ENCODE measurements at places on chromosomes 2 and 18. TPM values are rescaled to one million over a fixed set of nuclear protein-coding genes. Genes with fewer than 3 reads are reported as not detected.

DNA sequence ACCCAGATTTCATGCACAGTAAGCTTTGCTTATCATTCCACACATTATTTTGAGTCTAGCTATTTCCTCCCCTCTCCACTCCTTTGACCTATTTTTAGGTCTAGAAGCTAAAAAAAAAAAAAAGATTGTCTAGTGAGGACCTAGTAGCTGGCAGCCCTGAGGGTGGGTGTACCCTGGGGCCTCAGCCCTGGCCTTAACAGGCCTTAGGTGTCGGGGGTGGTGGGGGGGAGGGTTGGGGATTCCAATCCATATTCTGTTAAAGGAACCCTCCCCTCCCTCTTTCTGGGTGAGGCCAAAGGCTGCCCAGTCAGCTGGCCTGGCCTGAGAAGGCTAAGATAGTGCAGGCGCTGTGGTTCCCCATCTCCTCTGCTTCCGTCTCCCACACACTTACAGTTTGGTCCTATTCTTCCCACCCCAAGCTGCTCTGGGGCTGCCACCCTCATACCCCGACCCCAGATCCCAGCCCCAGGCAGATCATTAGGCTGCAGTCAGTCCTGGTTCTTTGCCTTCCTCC, 65.5 kb upstream of the HK2 start:
- no peak for DNase-seq

GRCh38 chr2:209613649-209614305, 157.9 kb upstream of the UNC80 start:
- DNase-seq = no peak

DNA sequence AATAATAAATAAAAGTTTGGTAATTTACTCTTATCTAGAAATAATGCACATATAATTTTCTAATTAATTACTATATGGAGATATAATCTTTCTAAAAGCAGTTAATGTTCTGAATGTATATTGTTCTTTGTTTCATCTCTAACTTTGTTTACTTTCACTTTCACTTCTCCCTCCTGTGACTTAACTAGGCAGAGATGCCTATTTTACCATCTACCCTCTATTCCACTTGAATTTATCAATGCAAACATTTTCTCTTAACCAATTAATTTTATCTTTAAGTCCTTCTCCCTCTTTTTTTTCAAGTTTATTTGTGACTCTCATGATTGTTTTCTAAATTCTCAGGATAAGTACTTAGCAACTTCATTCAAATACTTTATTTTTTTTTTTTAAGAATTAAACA, 55.1 kb upstream of the IL1RL1 start:
- DNase-seq = no peak

DNA sequence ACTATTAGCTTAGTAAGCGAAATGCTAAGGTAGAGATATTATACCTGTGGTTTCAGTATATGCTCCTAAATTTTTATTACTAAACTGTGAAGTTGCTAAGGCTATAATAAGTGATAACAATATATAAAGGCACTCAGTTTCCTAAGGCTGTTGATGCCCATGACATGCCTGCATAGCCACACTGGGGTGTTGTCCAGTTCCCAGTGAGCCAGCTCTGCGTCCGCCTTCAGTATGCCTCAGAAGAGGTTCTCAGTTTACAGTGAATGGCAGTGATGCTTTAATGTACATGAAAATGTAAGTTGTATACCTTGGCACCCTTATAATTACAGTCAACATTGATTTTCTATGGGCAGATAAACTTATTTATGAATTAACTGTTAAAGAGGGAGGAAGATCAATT, 7.2 kb downstream of the FHOD3 start:
- DNase-seq = no peak

DNA sequence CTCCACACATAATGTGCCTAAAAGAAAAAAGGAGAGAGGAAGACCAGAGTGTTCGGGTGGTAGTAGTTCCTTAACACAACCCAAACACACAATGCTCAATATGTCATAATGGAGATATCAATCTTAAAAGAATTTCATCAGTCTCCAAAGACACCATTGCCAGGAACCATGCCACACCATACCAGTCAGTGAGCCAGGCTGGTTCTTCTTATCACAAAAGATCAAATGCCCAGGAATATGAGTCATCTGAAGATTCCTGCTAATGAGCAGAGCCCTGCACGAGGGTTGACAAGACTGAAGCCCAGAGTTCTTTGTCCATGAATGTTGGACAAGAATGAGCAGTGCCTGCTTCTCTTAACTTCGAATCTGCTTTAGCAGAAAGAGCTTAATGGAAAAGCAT, 262.3 kb downstream of the ZNF516 start:
- no peak for DNase-seq

DNA sequence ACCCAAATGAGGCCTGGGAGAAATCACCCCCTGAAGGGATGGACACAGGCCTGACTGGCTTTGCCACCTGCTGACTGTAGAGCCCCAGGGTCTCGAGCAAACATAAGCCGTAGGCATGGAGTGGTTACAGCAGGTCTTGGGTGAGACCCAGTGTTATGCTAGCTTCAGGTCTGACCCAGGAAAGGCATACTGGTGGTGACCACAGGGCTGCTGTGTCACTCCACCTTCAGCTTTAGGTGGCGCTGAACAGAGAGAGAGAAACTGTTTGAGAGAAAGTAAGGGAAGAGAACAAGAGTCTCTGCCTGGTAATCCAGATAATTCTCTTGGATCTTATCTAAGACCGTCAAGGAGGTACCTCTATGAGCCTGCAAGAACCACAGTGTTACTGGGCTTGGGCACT, 1544.2 kb upstream of the TMEFF2 start:
- no peak for DNase-seq

- DNase-seq = no peak
Observed at GRCh38 chr2:105371810-105372209, 27.0 kb downstream of the FHL2 start.

- no peak for DNase-seq
Observed at GRCh38 chr2:150535176-150535575, 47.7 kb upstream of the RND3 start.

GRCh38 chr2:10659898-10660568, 29.7 kb downstream of the NOL10 start:
- peak; percentile 79 for DNase-seq

- no peak for DNase-seq
Observed at GRCh38 chr2:158464426-158465281, 7.9 kb downstream of the PKP4 start.

DNA sequence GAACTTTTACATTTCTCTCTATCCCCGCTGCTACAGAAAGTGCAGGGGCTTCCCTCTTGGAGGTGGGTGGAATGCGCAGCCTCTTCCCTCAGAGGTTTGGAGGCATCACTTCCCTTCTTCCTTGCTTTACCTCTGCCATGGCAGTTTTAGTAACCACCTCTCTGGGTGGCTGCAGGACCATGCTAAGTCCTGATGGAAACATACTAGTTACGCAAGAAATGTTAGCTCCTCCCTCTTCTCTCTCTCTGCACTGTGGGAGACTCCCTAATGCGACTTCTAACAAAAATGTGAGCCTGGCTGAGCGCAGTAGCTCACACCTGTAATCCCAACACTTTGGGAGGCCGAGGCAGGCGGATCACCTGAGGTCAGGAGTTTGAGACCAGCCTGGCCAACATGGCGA, 116.8 kb upstream of the RAB6C start:
- no peak for DNase-seq

GRCh38 chr18:62663731-62664336, 51.5 kb upstream of the PHLPP1 start:
- DNase-seq = peak; percentile 72

GRCh38 chr2:102186791-102187495, at the start of gene IL1RL2:
Gene IL1RL2 (plus strand): TSS chr2:102187023. CDS start chr2:102187868, 845 bp downstream.
- DNase-seq = peak; percentile 8

- DNase-seq = no peak
Observed at GRCh38 chr2:105813045-105813315, 68.3 kb downstream of the NCK2 start.

- no peak for DNase-seq
Observed at GRCh38 chr2:16321872-16322271, 343.8 kb downstream of the CYRIA start.

DNA sequence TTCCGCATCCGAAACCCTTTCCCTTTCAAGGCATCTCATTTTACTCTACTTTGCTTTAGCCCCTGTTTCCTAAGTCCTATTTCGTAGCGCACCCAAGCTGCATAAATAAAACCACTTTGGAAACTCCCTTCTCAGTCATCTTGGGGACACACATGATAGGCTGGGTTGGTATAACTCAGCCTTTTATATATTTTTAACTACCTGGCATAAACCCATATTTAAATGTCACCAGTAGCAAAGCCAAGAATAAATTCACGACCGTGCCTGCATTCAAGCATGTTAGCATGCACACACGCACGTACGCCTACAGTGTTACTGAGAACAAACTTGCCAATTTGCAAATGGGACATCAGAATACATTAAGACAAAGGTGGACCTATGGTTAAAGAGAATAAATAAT, 564.7 kb upstream of the PIK3C3 start:
- no peak for DNase-seq

DNA sequence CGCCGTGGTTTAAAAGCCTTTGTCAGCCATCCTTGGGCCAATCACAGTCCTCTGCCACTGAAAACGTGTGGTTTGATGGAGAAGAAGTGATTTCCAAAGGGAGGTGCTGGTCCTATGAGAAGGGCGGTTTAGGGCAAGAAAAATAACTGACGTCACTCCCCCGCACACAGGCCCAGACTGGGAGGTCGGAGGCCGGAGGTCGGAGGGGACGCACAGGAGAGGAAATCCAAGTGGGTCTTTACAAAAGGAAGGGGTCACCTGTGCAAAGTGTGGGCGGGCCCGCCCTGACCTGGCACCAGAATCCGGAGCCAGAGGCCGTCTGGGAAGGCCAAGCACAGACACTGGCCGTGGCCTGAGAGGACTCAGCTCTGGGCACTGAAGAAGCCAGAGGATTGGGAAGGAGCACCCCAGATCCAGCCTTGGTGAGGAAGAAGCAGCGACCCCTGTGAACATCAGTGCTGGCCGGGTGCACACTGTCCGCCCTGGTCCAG, 18.0 kb upstream of the KCNG2 start:
- no peak for DNase-seq

DNA sequence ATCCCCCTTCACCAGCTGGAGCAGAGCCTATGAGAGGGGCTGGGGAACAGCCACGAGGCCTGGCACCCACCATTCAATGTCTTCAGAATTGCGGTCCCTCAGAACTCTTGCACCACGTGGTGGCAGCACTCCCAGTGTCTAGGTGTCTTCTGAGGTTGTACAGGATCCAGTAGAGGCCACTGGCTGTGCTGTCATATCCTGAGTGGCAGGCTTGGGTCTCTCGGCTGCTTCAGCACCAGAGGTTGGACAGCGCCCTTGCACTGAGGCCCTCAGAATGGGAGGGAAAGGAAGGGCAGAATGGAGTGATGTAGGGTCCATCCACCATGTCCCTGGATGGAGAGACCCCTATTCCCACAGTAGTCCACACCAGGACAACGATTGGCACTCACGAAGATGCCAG, 112.0 kb upstream of the TEKT4 start:
- DNase-seq = peak; percentile 45

- no peak for DNase-seq
Observed at GRCh38 chr2:47535073-47535472, 132.1 kb downstream of the MSH2 start.

DNA sequence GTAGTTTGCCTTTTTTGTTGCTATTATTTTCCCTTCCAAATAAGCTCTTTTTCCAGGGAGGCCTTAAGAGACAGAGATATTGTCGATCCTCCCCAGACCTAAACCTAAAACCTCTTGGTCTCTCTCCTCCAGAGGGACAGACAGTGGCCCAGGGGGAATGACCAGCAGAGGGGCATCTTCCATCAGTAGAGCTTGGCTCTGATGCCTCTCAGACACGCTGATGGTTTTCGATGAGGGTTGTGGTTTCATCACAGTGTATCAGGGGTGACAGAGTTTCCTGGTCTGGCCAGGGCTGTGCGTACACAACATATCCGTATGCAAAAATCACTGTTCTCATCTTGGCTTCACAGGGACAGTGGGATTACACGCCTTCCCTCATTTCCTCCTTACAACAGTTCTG, 68.6 kb downstream of the GATA6 start:
- no peak for DNase-seq

- peak; percentile 96 for DNase-seq
Observed at GRCh38 chr2:216775043-216775453, 79.7 kb upstream of the IGFBP5 start.

- DNase-seq = peak; percentile 57
Observed at GRCh38 chr2:26692897-26693849, 651 bp downstream of the KCNK3 start.

- DNase-seq = no peak
Observed at GRCh38 chr2:165857876-165858275, 63.8 kb upstream of the GALNT3 start.

GRCh38 chr2:24570225-24570624, 79.2 kb downstream of the NCOA1 start:
- DNase-seq = no peak

DNA sequence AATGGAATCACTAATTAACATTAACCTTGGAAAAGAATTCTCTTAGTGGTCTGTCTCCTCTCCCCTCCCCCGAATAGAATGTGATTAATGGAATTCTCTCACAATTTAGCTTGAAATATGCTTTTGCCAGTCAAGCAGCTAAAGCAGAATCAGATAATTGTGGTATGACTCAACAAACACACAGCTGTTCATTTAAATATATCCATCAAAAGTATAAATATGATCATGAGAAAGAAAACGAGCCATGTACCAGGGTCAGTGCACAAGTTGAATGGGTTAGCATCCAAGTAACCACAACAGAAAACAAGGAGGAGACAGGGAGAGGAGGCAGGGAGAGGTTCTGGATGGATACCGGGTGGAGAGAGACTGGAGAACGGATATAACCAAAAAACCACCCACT, 66.9 kb downstream of the ACVR1 start:
- no peak for DNase-seq

DNA sequence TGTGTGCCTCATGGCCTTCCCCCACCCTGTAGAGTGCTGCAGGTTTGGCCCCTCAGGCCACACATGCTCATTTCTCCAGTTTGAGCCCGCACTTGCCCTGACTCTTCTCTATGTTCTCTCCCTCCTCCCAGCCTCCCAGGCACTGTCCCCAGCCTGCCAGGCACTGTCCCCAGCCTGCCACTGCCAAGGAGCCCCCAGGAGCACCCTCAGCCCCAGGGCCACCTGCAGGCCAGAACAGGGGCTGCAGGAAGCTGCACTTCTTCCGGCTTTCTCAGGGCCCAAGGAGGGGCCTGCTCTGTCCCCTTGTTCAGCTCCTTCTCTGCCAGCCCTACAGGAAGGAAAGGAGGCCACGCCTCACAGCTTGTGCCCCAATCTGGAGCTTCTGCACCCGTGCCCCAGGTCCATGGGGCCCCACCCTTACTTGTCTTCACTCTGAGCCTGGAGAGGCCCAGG, 31.6 kb downstream of the CYP26B1 start:
- peak; percentile 50 for DNase-seq

ACTG2 gene
- 0.74 TPM for total RNA-seq

ZNF521 gene
- total RNA-seq = 8.5 TPM

CRYGC gene
- not detected for total RNA-seq

SERPINB12 gene
- total RNA-seq = not detected

NT5C1B gene
- 0.21 TPM for total RNA-seq

DSC2 gene
- total RNA-seq = 2.8 TPM

DCAF17 gene
- 15.4 TPM for total RNA-seq

PDE1A gene
- total RNA-seq = not detected

OR6B2 gene
- total RNA-seq = not detected

GBX2 gene
- 8.0 TPM for total RNA-seq

CIDEA gene
- total RNA-seq = not detected

AGXT gene
- not detected for total RNA-seq

TRIM54 gene
- total RNA-seq = not detected

TBR1 gene
- total RNA-seq = not detected

SERPINB2 gene
- 18.1 TPM for total RNA-seq

TRPM8 gene
- 0.12 TPM for total RNA-seq

PLGLB2 gene
- total RNA-seq = 0.11 TPM

ESPNL gene
- 0.40 TPM for total RNA-seq

Data from Daoy (cell line).